ENCODE measurements at places on chromosomes 2 and 18.
A peak's percentile ranks its signal among the peaks of the same experiment; 100 is the strongest.

DNA sequence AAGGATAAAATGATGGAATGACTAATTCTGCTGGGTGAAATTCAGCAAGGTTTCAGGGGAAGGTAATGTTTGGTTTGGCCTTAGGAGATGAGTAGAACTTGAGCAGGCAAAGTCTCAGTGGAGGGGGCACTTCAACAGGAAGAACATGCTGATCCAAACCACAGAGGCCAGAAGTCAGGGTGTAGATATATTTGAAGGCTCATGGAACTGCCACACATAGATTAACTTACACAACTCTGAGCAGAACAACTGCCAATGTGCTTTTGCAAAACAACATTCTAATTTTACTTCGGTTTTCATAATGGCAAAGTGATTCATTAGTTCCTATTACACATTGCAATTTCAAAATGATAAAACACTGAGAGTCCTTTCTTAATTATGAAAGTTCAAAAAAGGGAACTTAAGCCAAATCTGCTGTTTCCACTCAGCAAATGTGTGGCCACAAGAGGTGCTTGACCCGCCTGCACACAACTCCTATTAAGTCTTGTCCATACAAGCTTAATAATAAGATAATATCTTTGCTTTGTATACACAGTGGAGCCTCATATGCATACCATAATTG lies 284.8 kb downstream of the MREG start:
- no peak for DNase-seq

GRCh38 chr2:205924676-205925075 lies 161.3 kb downstream of the INO80D start:
- DNase-seq: no peak

DNA sequence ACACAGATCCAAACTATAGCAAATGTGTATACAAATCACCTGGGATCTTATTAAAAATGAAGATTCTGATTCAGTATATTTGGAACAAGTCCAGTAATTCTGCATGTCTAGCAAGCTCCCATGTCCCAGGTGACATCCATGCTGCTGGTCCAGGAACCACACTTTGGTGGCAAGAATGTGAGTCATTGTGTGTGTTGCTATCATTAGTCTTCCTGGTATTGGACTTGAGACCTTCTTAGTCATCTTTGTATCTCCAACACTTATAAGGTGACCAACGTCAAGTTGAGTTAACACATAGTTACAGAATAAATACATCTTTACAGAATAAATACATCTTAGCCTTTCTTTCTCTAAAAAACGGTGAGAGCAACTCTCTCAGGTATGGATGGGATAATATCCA lies 107.9 kb upstream of the NDUFV2 start:
- DNase-seq: no peak

GRCh38 chr2:11682590-11682915 lies 12.6 kb upstream of the NTSR2 start:
- DNase-seq: no peak

GRCh38 chr2:200618590-200619021 lies 32.8 kb downstream of the AOX1 start:
- DNase-seq: no peak

GRCh38 chr2:84395820-84396219 lies 63.3 kb downstream of the SUCLG1 start:
- no peak for DNase-seq

DNA sequence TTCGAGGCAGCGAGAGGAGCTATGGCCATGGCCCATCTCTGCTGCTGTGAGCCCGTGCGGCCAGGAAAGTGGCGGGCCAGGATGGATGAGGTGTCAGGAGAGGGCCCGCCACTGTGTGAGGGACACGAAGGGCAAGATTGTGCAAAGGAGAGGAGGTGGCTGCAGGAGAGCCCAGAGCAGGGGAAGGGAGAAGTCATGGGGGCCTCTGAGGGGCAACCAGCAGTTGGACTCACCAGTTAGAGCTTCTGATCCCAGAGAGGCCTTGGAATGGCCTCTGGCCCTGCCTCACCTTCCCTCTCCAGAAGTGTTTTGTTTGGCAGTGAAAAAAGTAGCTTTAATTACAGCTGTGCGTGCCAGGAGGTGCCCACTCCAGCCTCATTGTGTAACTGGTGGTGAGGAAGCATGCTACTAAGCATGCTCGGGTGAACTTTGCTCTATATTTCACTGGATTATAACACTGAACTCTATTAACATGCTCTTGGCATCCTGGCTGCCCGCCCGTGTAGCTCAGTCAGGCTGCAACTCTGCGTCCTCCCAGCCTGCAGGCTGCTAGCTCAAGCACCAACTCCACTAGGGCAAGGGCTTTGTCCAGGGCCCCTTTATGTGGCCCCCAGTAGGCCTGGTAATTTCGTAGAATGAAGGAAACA lies 34.2 kb downstream of the IMPA2 start:
- DNase-seq: no peak

- DNase-seq: no peak
Measured at GRCh38 chr18:45248240-45248903, 366.9 kb upstream of the SLC14A2 start.

DNA sequence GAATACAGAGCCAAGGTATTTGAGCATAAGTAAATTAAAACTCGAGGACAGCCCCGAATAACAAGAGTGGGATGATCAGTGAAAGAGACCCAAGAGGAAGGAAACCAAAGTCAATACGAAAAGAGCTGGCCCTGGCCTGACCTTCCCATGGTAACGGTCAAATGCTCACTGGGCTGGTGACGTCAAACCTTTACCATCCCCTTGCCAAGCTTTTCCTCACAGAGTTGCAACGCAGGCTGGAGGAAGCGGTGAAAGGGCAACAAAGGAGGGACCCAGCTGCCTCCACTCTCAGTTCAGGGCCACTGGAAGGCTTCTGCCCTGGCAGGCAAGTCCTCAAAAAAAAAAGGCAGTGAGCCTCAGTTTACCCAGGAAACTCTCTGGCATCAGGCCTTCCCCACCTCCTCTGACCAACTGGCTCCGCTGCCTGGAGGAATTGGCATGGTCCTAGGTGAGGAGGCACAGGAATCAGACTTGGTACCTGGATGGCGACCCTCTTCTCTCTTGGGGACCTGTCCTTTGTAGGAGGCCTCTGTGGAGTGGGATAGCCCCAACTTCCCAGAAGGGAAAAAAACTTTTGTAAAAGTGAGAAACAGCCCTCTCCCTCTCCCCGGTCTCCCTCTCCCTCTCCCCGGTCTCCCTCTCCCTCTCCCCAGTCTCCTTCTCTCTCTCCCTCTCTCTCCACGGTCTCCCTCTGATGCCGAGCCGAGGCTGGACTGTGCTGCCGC lies 212.4 kb downstream of the ANAPC1 start:
- no peak for DNase-seq

DNA sequence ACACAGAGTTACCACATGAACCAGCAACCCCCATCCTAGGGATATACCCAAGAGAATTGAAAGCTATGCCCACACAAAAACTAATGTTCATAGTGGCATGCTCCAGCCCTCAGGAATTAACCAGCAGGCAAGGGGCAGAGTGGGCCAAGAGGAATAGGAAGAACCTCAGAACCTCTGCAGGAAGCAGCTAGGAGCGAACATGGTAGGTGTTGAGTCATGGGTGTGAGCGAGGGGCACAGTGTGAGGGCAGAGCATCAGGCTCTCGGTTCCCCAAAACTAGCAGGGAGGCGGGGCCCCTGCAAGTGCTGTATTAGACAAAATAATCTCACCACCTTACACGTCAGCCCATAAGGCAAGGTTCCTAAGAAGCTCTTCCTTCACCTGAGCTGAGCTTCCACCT lies 5.6 kb upstream of the RUFY4 start:
- no peak for DNase-seq

DNA sequence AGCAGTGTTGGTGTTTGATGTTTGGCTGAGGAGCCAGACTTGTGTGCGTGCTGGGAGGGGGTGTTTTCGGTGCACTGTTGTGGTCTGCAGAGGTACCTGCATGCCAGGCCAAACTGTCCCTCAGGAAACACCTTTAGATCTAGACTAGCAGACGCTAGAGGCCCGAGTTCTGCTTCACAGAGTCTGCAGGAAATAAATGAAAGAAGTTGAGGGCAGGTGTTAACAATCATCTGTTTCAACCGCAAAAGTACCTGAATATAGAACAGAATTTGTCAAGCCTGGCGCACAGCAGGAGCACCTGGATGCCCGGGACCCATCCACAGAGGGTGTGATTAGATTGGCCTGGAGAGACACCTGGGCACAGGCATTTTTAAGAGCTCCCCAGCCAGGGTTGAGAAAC lies 40.5 kb upstream of the REL start:
- no peak for DNase-seq

DNA sequence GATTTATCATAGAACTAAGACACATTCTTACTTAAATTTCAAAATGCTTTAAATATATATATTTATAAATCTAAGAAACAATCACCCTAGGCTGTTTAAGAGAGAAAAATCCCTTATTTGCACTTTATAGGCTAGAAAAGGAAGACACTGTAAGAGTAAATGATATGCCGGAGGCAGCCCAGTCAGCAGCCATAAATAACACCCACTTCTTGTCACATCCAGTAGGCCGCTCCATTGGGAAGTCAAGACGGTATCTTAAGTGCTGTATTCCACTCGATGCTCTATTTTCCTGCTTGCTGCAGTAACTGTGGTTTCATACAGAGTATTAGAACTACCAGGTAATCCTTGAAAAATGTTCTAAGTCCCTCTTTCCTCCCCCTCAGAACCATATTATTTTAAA lies 57.9 kb downstream of the ABCA12 start:
- DNase-seq: peak; percentile 44

DNA sequence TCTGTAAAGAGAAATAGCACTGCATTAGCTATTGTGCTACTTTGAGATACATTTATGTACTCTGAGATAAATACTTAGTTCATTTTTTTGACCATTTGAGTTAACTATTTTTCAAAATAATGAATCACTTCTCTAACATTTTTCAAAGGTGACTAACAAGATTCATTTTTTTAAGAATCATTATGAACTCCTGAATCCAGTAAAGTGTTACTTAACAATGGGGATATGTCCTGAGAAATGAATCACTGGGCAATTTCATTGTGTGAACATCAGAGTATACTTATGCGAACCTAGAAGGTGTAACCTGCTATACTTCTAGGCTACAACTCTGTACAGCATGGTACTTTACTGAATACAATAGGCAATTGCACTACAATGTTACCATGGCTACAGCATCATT lies 355.8 kb downstream of the ARL6IP6 start:
- DNase-seq: no peak

GRCh38 chr2:57022496-57022895 lies 838.7 kb downstream of the CCDC85A start:
- DNase-seq: no peak

DNA sequence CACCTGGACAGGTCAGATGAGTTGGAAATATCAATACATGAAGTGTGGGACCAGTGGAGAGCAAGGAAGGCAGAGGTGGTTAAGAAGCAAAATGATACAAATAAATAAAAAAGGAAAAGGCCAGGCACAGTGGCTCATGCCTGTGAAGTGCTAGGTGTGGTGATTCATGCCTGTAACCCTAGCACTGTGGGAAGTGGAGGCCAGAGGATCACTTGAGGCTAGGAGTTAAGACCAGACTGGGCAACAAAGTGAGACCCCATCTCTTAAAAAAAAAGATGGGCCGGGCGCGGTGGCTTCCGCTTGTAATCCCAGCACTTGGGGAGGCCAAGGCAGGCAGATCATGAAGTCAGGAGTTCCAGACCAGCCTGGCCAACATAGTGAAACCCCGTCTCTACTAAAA lies 2.9 kb downstream of the STON1 start:
- no peak for DNase-seq

DNA sequence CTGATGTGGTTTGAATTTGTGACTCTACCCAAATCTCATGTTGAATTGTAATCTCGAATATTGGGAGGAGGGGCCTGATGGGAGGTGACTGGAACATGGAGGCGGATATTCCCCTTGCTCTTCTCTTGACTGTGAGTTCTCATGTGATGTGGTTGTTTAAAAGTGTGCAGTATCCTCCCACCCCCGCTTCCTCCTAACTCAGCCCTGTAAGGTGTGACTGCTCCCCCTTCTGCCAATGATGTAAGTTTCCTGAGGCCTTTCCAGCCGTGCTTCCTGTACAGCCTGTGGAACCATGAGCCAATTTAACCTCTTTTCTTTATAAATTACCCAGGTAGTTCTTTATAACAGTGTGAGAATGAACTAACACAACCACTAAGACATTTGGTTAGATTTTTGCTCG lies 458.4 kb downstream of the THSD7B start:
- DNase-seq: no peak

- DNase-seq: no peak
Measured at GRCh38 chr2:165701147-165701546, 92.9 kb downstream of the GALNT3 start.

DNA sequence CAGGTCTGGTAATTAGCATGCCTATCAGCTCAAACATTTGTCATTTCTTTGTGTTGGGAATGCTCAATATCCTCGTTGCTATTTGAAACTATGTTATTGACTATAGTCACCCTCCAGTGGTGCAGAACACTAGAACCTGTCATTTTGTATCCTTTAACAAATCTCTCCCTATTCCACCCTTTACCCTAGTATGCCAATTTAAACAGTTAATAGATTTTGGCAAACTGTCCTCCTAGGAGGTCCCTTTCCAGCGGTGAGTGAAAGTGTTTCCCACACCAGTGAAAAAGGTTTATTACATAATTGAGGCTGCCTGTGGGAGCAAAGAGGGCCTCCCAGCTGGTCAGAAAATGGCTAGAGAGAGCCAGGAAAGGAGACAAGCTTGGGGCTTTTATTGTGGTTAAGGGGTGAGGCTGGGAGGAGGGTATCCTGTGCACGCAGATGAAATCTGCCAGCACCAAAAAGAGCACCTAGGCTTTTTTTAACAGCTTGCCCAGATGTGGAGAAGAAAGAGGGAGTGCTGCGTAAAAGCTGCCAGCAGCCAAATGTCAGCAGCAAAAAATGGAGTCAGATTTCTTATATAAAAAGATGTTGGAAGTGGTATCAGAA lies 1.8 kb upstream of the DRC1 start:
- no peak for DNase-seq

GRCh38 chr2:238873381-238873801 lies 25.5 kb downstream of the TWIST2 start:
- DNase-seq: no peak

- DNase-seq: no peak
Measured at GRCh38 chr2:41900101-41900577, 147.7 kb upstream of the PKDCC start.

- DNase-seq: no peak
Measured at GRCh38 chr18:13598591-13598990, 127.8 kb downstream of the FAM210A start.

GRCh38 chr2:46706264-46706983 lies 209.2 kb downstream of the MCFD2 start:
- DNase-seq: no peak

- DNase-seq: no peak
Measured at GRCh38 chr18:23838801-23839366, 149.6 kb downstream of the LAMA3 start.

DNA sequence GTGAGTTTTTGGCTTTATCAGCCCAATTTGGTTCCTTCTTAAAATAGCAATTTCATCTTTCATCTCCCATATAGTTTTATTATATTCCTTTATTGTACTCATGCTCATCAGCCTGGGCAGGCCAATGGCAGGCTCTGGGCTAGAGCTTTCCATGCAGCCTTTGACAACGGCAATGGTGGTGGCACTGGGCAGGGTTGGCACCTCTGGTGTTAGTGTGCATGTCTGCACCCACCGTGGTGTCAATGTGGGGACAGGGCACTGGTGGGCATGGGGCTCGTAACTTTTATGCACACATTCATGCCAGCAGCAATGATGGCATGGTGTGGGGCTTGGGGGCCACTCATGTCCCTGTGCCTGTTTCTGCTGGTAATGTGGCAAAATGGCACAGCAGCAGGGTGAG lies 1305.4 kb downstream of the DSC3 start:
- DNase-seq: no peak

Data from NCI-H187 (cell line).